Activated T-helper 17 cell treated with anti-CD3 and anti-CD28 coated beads, Interleukin-2, amount 50 U/mL, for 72 hours (primary cell): ENCODE measurements at places on chromosomes 2 and 18. TPM values are rescaled to one million over a fixed set of nuclear protein-coding genes. Genes with fewer than 3 reads are reported as not detected.

Gene DLX1
- not detected for total RNA-seq

Gene CD302
- 0.29 TPM for total RNA-seq

Gene TEKT4
- not detected for total RNA-seq

Gene TDRD15
- 0.13 TPM for total RNA-seq

Gene SLC30A3
- not detected for total RNA-seq

Gene CHRND
- total RNA-seq, result not detected

Gene MAPK4
- not detected for total RNA-seq

Gene RAX
- total RNA-seq, result not detected

Gene CRYGD
- total RNA-seq, result not detected

Gene TXNDC2
- not detected for total RNA-seq

Gene SPRED2
- 9.6 TPM for total RNA-seq

Gene NABP1
- 98.4 TPM for total RNA-seq

Gene NEUROD1
- not detected for total RNA-seq

DNA sequence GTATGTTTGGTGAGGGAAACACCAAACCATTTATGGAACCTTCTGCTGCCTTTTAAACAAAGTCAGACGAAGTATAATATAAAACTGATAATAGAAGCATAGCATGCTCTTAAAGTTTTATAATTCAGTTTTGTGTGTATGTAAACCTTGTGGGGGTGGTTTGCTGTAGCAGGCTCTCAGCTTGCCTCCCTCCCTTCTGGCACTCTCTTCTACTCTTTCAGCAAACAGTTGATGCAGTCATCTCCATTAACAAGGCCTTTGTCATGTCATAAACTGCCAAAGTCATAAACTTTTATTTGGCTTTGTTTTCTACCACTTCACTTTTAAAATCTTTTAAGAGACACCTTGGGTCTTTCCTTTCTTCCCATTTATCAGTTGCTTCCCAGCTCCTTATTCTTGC lies 448.2 kb upstream of the SETBP1 start:
- no peak for ATAC-seq

DNA sequence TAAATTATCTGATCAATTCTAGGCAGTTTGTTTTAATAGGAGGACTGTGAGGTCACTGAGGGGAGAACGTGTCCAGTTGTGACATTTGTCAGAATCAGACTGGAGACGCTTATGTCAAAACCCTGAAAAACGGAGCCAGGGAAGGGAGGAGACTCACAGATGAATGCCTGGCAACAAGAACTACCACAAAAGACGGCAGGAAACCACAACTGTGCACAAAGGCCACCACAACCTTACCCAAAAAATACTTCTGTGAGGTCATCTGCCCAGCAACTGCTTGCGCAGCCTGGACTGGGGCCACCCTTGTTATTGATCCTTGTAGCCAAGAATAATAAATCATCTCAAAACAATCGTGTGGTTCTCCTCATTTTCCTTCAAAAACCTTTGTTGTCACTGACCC lies 173.0 kb upstream of the ALKAL2 start:
- ATAC-seq, result peak; percentile 77

DNA sequence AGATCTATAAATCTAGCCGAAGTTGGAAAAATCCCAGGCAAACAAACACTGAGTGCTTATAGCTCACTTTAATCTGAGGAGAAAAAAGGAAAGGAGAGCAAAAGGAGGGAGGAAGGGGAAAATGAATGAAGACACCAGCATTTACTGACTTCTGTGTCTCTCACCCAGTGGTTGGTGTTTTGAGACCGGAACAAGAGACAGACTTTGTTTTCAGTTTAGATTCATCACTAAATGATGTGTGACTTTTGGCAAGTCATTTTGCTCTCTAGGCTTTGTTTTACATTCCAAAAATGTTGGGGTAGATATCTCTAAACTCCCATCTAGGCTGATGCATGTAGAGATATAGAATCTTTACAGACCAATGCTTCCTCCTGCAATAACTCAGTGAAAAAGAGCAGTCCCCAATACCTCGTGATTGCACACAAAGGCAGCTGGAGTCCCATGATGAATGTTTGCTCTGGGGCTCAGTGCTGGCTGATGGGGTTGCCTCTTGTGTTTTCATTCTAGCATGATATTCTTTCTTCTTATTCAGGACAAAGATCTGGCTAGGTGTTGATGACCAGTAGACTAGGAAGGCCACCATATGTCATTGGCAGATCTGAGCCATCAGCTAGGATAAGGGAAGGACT lies 51.4 kb downstream of the TRIB2 start:
- ATAC-seq, result no peak

GRCh38 chr2:162058973-162059668 lies 14.9 kb downstream of the DPP4 start:
- peak; percentile 79 for ATAC-seq

DNA sequence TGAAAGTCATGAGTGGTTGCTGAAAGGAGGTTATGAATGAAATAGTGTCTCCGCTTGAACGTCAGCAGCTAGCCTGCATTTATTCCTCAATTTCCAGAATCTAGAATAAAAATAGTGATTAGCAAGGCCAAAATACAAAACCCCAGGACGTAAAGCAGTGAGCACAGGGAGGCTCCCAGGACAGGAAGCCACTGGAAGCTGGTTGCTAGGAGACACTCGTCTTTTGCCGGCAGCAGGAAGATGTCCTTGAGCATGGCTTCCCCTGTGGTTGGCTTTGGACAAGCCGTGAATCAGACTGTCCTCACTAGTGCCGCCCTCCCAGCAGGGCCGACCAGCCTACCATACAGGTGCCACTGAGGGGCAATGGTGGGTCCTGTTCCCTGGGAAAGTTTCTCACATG lies 374.4 kb downstream of the MTX2 start:
- ATAC-seq, result no peak

DNA sequence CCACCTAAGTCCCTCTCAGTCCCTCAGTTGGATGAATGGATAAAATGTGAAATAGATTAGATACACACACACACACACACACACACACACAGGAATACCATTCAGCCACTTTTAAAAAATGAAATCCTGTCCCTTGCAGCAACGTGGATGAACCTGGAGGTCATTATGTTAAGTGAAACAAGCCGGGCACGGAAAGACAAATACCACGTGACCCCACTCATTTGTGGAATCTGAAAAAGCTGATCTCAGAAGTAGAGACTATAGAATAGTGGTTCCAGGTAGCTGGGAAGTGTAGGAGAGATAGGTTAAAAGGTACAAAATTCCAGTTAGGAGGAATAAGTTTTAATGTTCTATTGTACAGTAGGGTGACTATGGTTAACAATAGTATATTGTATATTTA lies 31.0 kb downstream of the TTC32 start:
- no peak for ATAC-seq

- ATAC-seq, result no peak
Observed at GRCh38 chr2:3631161-3631850, 26.7 kb upstream of the ALLC start.

- ATAC-seq, result no peak
Observed at GRCh38 chr2:202112041-202112440, 39.0 kb downstream of the KIAA2012 start.

GRCh38 chr18:10114717-10115463 lies 201.1 kb downstream of the VAPA start:
- no peak for ATAC-seq

- no peak for ATAC-seq
Observed at GRCh38 chr2:241307055-241307454, 8.4 kb downstream of the HDLBP start.

DNA sequence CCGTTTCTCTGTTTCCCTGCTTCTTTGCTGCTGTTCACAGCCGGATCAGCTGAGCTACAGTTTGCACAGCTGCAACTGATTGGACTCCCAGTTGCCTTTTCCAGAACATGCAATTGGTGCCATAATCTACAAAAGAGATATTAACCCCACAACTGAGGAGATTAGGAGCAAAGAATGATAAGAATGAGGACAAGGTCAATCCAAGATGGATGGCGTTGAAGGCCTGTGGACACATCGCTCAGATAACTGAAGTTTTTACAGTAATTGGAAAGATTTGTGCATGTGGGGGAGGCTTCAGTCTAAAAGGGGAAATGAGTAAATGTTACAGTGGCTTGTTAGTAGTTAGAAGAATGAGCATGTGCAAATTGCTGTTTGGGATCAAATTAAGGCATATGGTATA lies 263.2 kb downstream of the TGIF1 start:
- ATAC-seq, result no peak

DNA sequence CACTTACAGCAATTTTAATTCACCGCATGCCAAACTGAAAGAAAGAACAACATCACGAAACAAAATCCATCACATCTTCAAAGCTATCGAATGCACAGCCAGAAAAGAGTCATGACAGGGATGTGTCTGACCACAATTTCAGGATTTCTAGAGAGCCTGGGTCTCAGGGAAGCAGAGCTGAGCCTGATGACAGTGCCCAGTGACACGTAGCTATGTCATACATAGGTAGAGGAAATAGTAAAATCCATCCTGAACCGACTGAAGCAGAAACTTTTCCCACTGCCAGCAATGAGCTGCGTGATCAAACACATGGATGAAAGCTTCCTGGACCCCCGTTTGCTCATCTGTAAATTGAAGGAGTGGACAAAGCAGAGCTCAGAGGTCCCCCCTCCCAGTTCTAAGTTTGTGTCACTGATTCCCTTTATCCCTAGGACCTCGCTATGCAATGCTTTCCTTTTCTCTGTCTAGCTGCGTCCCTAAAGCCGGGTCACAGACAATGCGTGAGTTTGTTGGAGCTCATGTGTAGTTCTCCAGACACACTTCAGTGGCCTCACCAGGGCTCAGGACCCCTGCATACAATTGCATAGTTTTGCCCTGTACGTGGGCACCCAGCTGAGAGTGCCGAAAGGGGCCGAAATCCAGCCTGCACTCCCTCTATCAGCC lies 37.6 kb downstream of the CCBE1 start:
- ATAC-seq, result no peak

GRCh38 chr2:155035308-155035707 lies 336.8 kb downstream of the KCNJ3 start:
- ATAC-seq, result no peak

GRCh38 chr2:9473985-9474360 lies 378 bp upstream of the IAH1 start:
- ATAC-seq, result peak; percentile 61

- no peak for ATAC-seq
Observed at GRCh38 chr2:59655809-59656208, 897.6 kb downstream of the BCL11A start.

GRCh38 chr2:85951351-85952067 lies 62.7 kb upstream of the ST3GAL5 start:
- no peak for ATAC-seq

DNA sequence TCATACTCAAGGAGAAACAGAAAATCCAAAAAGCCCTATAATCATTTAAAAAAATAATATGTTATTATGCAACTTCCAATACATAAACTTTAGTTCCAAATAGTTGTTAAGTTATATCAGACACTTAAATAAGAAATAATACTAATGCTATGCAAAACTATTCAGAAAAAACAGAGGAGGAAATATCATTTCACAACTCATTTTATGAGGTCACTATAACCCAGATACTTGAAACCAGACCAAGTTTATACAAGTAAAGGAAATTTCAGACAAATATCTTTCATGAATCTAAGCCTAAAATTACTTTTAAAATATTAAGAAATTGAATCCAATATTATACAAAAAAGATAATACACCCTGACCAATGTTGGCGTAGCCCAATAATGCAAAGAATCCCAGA lies 260.8 kb downstream of the CD226 start:
- ATAC-seq, result no peak

- no peak for ATAC-seq
Observed at GRCh38 chr2:44130441-44130840, 38.2 kb upstream of the PPM1B start.

DNA sequence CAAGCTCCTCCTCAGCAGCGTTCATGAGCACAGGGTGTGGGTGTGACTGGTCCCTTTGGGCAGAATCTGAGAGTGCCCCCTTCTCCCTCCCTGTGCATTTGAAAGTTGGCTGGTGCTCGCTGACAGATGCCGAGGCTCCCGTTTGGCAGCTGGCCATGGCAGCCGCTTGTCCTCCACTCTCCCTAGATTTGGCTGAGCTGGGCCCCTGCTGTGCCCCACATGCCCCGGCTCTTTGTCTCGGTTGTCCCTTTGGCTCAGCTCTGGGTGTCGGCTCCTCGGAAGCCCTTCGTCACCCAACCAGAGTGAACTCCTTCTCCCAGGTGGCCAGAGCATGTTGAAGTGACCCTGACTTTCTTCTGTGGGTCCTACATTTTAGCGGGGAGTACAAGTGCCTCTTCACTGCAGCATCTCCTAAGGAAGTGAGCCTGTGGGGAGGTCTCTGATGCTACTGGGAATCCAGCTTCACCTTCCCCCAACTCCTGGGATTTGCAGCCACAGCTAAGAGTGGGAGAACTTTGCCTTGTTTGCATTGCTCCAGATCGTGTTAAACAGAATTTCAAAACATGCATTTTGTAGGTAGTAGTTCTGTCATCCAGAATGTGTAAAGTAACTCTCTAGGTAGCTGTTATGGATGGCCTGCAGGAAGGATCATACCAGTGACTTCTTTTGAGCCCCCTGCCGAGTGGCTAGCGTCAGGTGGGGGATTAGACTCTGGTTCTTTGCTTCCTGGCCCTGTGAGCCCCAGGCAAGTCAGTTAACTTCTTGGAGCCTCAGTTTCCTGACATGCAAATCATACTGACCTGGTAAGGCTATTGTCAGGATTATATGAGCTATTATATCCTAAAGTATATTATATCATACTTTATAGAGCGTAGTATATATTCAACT lies 24.2 kb downstream of the HPCAL1 start:
- no peak for ATAC-seq

- no peak for ATAC-seq
Observed at GRCh38 chr2:164697688-164698461, 76.6 kb upstream of the GRB14 start.

DNA sequence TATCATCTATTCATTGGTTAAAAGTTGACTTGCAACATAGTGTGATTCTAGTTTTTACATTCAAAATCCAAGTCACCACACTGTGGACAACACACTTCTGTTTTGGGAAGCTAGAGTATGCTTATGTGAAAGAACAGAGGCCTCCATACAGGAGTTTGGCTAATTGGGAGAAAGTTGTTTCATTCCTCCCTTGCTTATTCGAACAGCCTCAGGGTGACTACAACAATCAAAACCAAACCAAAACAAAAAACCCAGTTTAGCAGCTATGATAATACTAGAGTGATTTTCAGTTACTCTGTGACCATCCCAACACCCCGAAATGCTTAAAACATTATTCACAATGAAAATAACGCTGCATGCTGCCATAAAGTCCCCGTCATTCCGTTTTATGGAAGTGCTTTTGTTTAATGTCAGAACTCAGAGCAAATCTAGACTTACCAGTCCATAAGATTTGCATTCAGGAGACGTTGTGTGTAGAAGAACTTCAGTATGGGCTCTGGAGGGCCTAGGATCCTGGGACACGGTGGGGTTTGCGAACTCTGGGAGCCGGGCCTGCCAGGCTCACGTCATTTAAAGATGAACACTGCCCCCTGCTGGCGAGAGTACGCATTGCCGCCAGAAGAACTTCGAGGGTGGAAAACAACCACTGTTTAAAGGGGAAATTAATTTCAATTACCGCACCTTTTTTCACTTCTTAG lies 111.4 kb downstream of the FTCDNL1 start:
- ATAC-seq, result no peak

- no peak for ATAC-seq
Observed at GRCh38 chr2:55875434-55876135, 48.0 kb downstream of the EFEMP1 start.

- no peak for ATAC-seq
Observed at GRCh38 chr2:45007961-45008295, 1.3 kb downstream of the SIX2 start.
